ENCODE measurements at places on chromosomes 7 and 10.

DNA sequence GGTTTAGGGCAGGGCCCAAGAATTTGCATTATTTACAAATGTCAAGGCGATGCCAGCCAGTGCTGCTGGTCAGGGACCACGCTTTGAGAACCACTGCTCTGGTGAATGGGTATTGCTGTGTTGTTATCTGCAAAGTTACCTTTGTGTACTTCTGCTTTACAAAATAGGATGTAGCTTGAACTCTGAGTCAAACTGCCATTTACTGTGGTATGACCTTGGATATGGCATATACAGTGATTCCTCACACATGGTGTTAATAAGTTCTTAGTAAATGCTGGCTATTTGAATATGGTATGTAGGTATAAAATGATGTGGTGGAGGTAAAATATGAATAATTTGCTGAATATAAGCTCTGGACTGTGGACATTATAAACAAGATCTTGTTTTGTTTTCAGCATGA, 148.9 kb downstream of the AUTS2 start:
- DNase-seq, result no peak

- DNase-seq, result no peak
Measured at GRCh38 chr10:120460186-120460585, 3.2 kb downstream of the PLPP4 start.

DNA sequence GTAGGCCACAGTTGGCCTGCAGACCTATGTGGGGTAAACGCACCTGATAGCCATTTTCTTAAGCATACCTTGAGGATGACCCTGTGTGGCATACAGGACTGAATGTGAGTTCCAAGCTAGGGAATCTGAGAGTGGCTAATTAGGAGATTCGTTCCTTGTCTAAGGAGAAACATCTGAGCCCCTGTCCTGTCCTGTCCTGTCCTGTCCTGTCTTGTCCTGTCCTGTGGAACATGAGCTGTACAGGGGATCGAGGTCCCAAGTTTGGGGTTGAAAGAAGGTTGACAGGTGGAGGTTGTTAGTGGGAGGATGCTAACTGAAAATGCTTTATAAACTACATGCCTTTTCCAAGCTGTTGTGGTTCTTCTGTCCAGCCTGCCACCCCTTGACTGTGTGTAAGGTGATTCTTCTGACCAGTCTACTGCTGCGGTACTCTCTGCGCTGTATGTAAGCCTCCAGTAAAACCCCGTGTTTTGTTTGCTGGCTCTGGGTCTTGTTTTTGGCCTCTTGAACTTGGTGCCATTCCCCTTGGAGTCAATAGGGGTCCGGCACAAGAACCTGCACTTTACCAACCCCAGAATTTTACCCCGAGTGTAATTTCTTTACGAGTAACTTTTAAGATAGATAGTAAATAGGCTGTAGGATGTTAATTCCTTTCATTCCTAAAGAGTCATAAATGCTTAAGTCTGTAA, 26.4 kb downstream of the ZNRF2 start:
- no peak for DNase-seq

GRCh38 chr10:31136930-31137885, 105.5 kb upstream of the ZNF438 start:
- no peak for DNase-seq

GRCh38 chr7:39349452-39350123, 216.6 kb upstream of the YAE1 start:
- DNase-seq, result no peak

DNA sequence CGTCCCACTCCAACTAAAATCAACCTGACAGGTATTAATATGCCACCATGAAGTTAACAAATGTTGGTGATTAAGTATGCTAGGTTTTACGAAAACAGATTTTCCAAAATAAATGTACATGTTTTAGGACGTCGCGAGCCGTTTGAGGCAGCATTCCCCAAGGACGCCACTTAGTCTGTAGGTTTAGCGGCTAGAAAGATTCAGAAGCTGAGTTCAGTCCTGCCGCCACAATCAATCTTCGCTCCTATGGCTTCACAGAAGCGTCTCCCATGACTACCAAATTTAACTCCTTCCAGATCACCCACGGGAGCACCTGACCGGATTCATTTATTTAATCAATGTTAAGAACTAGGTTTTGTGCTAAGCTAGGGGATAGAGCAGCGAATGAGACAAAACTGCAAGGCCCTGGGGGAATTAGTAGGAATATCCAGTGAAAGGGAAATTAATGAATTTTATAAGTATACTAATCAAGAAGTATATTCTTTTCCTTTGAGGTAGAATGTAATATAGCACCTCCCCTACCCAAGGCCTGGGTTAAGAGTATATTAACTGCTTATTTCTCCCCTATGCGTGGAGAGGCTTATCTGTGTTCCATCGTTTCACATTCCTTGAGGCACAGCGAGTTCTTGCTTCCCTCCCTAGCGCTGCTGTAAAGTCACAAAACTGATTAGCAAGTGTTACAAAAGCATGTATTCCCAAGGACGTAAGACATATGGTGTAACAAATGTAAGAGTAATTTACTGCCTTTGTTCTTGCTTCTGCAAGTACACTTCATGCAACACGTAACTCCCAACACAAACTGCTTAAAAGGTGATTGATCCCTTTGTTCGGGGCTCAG, 994 bp upstream of the CYP51A1 start:
- no peak for DNase-seq

- no peak for DNase-seq
Measured at GRCh38 chr7:1666317-1666822, 3.7 kb upstream of the ELFN1 start.

DNA sequence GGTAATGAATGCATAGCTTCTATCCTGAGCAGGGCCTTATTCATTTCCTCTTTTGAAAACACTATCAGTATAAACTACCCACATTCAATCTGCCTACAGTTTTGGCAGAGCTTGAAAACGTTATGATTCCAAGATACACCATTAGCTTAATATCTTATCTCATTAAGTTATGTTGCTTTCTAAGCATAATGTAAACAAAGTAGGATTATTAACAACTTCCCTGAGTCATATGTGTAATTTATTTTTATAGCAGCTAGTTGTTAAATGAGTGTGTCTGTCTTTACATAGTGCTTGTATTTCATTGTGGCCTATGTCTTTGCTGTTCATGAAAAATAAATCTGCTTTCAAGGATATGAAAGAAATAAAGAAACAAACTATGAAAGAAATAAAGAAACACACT, 106.2 kb upstream of the DLX6 start:
- DNase-seq, result no peak

DNA sequence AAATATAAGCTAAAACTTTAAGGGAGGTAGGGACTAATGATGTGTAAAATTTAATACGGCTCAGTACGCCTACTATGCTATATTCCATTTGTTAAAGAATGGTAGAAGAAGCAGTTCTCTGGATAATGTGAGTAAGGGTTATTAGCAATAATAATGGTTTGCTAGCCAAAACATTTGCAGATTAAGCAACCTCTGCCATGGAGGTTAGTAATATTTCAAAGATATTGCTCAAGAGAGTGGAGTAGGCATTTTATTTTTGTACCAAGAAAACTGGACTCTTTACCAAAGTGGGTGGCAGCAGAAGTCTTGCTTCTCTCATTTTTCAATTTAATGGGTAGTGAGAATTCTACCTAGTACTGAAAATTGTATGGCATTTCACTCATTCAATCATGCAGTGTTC, 158.9 kb upstream of the TMEM106B start:
- DNase-seq, result no peak

- no peak for DNase-seq
Measured at GRCh38 chr7:16846601-16847165, 35.1 kb downstream of the AGR3 start.

DNA sequence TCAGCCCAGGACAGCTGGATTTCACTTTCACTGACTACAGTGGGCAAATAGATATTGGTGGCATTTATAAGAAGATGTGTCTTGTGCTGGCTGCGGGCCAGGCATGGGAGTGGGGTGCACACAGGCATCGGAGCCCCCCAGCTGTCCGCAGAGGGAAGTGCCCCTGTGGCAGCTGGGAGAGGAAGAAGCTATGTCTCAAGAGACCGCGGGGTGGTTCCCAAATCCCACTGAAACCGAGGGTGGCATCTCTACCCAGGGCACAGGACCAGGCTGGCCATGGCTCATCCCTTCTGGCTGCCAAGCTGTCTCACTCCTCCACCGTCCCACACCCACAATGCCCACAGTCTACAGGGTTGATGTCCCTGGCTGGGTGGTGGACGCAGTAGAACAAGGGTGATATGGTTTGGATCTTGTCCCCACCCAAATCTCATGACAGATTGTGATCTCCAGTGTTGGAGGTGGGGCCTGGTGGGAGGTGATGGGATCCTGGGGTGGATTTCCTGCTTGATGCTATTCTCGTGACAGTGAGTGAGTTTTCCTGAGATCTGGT, 94.8 kb downstream of the TCERG1L start:
- DNase-seq, result no peak

DNA sequence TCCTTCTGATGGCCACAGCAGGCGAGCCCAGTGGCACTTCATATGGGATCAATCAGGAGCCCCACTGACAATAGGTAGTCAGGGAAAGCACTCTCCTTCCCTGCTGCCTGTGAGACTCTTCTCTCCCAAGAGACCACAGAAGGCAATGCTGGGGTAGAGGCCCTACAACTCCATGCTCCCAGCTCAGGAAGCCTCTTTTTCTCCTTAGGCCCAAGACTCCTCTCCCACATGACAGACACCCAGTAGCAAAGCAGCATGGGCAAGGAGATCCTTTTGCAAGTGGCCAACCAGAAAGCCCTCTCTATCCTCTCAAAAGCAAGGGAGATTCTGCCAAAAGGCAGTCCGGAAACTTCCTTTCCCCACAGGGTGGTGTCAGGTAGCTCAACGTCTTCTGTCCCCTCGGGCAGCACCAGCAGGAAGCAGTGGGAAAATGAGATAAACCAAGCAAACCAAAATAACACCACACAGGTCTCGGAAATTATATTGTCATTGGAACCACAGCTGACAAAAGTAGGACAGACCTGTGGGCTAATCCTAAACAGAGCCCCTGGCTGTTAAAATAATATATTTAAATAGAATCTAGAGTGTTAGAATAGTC, 172.7 kb upstream of the GDF10 start:
- DNase-seq, result no peak

DNA sequence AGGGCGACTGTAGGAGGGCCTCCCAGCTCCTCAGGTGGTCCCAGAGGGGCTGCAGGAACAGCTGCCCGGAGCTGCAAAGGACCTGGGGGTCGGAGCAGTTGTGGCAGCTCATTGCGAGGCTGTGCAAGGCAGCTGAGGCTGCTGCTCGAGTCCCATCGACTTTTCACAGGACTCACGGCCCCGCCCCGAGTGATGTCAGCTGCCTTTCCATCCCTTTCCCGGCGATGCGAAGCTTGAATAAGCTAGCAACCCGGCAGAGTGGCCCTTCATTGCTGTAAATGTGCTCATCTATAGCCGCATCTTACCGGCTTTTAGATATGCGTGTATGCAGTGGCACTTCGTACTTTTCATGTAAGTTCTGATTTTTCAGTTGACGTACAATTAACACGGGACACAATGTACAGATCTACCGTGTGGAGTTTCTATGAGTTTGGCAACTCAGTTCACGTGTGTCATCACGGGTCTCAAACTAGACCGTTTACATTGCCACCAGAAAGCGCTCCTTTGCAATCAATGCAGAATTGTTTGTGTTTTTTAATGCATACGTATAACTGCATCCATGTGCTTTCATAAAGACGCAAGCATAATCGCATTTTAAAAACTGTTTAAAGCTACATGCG, at the start of gene CH25H:
CH25H (minus strand) TSS at position 137 of the 620 bp plus-strand sequence; CDS start at position 112, 25 bp downstream.
- DNase-seq, result no peak
